NCI-H460 (cell line): ENCODE measurements at places on chromosomes 13 and 19. TPM values are rescaled to one million over a fixed set of nuclear protein-coding genes. Genes with fewer than 3 reads are reported as not detected.

Gene GPR12
- not detected in 2 replicates for total RNA-seq

Gene C19orf44
- 3.3 and 5.1 TPM in 2 replicates for total RNA-seq

Gene CYP2F1
- not detected in 2 replicates for total RNA-seq

Gene CYSLTR2
- total RNA-seq: not detected in 2 replicates

Gene PIN1
- 64.6 and 79.5 TPM in 2 replicates for total RNA-seq

Gene ATP5F1D
- total RNA-seq: 37.2 and 37.8 TPM in 2 replicates

Gene ACER1
- total RNA-seq: not detected in 2 replicates

Gene C1QTNF9
- not detected in 2 replicates for total RNA-seq

Gene TUBB4A
- total RNA-seq: 4.4 and 6.5 TPM in 2 replicates

Gene WASF3
- 5.6 and 5.8 TPM in 2 replicates for total RNA-seq

Gene KLK12
- not detected in 2 replicates for total RNA-seq

Gene NLRP9
- total RNA-seq: not detected in 2 replicates

Gene ZNF627
- total RNA-seq: 9.6 and 10.9 TPM in 2 replicates

Gene CD37
- total RNA-seq: not detected in 2 replicates

Gene FIZ1
- 3.6 and 5.0 TPM in 2 replicates for total RNA-seq

Gene C19orf85
- not detected in 2 replicates for total RNA-seq

Gene RDH8
- not detected in 2 replicates for total RNA-seq

GRCh38 chr13:33284031-33284430 is 1.5 kb downstream of the STARD13 start:
- DNase-seq: no peak

DNA sequence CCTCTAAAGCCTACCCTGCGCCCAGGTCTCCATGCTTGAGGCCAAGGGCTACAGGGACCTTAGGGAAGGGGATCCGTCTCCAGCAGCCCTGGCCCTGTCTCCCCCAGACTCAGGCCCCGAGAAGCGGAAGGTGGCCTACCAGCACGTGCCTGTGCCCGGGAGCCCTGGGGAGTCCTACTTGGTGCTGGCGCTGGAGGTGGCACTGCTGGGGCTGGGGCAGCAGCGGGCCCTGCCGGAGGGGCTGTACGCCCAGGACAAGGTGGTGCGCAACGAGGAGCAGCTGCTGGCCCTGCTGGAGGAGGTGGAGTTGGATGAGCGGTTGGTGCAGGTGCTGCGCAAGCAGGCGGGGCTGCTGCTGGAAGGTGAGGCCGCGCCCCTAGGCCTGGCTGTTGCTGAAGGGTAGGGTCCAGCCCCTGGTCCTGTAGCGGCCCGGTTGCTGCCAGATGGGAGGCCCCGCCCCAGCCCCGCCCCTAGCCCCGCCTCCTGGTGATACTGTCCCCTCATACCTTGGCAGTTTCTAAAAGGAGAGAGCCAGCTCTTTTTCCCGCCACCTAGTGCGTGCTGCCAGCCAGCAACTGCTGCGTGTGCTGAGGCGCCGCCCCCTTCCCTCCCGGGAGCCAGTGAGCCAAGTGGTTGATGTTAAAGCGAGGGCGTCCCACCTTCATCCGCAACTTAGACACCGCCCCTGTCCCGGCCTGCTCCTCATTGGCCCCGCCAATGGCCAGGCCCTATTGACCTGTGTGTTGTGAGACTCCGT is 22.6 kb downstream of the ZSWIM4 start:
- no peak for DNase-seq

DNA sequence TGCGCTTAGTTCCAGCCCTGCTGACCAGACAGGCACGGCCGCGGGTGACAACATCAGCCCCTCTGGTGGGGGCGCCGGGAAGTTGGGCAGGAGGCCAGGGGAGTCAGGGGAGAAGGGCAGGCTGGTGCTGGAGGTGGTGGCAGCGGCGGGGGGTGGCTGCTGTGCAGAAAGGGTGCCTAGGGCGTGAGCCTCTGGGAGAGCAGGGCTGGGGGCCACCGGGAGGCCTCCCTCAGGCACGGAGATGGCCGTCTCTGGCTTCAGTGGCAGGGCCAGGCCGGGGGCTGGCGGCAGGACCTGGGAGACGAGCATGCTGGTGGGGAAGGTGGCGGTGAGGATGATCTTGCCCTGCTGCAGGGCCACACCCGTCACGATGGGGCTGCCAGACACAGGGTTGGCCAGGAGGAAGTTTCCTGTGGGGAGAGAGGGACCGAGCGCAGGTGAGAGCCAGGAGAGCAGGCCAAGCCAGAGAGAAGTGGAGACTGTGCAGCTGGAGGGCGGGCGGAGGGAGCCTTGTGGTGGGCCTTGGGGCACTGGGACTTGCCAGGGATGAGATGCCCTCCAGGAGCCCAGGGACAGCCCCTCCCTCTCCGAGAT is 3.3 kb downstream of the SIX5 start:
- DNase-seq: no peak

GRCh38 chr13:62524061-62524460 is 1108.4 kb upstream of the PCDH20 start:
- DNase-seq: no peak

DNA sequence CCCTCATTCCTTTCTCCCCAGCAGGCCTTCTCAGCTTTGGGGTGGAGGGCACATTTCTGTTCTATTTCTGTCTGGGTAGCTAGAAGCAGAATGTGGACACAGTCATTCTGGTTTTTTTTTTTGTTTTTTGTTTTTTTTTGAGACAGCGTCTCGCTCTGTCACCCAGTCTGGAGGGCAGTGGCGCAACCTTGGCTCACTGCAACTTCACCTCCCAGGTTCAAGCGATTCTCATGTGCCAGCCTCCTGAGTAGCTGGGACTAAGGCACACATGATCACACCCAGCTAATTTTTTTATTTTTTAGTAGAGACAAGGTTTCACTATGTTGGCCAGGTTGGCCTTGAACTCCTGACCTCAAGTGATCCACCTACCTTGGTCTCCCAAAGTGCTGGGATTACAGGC is 20.3 kb downstream of the CLPTM1 start:
- DNase-seq: no peak

- no peak for DNase-seq
These were observed 4.8 kb downstream of the TPT1 start for GRCh38 chr13:45336025-45336800.

DNA sequence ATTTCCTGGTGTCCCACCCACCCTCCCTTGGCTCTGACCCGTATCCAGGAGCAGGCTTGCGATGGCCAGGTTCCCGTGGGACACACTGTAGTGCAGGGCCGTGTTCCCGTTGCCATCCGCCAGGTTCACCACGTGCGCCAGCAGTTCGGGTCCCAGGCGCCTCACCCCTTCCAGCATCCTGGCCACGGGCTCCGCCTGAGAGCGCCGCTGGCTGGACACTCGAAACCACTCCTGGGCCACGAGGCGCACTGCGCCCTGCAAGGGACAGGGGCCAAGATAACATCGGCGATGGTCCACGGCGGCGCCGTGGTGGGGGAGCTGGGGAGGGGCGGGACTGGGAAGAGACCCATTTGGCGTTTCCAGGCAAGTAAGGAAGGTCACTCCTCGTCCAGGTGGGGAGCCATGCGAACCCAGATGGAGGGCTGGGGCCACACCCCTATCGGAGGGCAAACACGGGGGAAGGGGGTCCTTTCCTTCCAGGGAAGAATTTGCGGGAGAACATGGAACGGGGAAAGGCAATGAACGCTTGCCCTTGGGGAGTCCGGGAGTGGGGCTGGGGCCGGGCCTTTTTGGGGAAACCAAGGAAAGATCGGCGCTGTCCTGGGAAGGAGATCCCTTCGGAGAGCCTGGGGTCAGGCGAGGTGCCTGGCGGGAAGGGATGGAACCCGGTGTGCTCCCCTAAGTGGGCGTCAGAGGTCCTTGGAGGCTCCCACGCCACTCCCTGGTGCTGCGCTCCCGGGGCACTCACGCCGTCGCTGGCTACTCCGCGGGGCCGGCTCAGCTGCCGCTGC is 9.9 kb downstream of the KANK3 start:
- no peak for DNase-seq

- no peak for DNase-seq
These were observed 76.0 kb downstream of the ZNF557 start for GRCh38 chr19:7145494-7145893.

- DNase-seq: peak; percentile 71
These were observed 4.7 kb upstream of the IRS2 start for GRCh38 chr13:109790942-109791605.

DNA sequence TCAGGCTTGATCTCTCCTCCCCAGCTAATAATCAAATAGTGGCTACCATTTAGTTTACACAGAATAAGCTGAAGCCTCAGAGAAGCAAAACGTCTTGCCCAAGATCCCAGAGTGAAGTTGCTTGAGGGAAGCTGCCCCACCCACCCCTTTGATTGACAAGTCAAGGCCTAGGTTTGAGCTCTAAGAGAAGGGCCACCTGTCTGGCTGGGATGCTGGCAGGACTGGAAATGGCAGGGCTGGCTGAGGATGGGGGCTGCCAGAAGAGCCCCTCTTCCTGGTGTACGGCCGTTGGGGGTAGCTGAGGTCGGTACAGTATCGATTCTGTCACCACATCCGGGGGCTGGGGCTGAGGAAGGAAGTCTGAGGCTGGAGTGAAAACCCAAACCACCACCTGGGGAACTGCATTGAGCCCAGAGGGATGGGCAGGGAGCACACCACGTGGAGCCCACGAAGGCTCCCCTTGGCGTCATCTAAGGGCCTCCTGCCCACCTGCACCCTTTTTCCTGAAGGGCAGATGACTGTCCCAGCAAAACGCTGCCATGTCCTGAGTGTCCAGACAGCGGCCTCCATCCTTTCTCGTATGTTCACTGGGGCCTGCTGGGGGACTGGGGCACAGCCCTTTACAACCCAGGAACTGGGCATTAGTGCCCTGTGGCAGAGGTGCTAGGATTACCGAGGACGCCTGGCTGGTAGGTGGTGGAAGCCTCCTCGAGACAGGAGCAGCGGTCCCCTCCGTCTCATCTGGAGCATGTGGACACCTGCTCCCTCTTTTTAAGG is 1.4 kb upstream of the PRKD2 start:
- no peak for DNase-seq

DNA sequence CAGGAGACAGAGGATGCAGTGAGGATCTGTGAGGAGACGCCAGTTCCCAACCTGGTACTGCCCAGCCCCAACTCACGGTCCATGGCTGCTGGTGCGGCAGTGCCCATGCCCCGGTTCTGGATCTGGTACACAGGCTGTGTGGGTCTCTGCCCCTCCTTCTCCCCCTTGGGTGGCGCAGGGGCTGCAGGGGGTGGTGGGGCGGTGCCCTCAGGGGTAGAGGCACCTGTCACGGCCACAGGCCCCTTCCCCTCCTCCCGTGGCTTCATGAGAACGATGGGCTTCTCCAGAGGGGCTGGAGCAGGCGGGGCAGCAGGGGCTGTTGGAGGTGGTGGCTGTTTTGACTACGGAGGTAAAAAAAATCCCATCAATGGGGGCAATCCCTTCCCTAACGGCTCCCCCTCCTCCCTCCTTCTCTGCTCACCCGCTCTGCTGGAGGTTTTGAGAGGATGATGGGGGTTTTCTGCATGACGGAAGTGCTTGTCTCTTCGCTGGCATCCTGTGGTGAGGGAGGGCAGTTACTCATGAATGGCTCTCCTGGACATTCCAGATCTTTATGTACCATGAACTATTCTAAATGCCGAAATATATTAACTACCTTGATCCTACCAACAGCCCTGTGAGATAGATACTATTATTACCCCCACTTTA is 7.1 kb downstream of the SMG9 start:
- DNase-seq: no peak

DNA sequence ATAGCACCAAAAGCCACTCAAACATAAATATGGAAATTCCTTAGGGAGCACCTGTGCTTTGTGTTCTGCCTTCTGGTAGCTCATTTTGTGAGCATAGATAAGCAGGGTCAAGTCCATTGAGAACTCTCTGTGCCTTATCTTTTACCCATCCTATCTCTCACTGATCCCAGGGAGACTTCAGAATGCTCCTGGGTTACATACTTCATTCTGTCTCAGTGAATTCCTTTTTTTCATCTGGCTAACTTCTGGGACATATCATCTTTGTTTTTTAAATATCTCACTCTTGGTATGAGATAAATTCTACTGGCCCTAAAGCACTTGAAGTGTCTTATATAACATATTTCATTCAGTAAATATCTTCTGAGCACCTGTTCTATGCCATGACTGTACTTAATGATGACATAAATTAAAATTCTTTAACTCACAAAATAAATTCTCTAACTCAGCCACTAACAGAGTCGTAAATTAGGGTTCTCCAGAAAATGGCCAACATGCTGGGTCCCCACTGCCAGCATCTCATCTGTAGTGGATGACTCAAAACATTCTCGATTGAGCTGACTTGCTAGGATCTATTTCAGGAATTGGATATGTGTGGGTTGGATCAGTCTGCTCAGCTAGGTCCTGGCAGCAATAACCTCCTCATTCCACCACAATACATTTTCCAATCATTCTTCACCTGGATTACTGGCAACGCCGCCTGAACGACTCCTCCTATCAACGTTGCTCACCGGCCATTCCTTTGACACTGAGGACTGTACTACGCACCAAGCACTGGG is 170.2 kb downstream of the FOXO1 start:
- no peak for DNase-seq

DNA sequence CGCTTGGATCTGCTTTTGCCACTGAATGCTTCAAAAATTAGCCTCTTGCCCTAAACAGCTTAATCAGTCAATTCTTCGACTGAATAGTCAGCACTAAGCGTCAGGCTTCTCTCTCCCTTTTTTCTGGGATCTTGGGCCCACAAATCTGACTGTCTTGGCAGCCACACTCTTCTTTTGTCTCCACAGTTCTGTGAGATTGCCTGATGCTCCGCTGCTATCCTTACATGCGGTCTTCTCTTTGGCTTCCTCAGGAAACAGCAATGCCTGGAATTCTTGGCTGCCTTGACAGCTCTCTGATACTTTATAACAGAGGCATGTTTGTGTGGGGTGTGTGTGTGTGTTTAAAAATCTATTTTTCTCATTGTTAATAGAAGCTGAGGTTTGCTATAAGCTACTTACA is 32.6 kb downstream of the ERCC5 start:
- DNase-seq: no peak

DNA sequence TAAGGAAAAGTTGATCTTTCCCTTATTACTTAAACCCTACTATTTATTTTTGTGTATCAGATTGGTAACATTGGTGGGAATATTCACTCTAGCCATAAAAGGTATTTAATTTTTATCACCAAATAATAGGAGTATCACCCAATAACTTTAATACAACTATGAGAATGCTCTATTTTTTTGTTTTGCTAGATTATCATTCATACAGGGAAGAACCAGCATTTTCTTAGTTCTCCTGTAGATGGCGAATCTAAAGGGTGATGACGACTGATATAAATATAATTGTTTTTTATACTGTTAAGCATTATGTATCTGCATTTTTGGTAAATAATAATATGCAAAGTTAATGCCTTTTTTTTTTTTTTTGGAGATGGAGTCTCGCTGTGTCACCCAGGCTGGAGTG is 7.9 kb upstream of the FRY start:
- DNase-seq: no peak

GRCh38 chr19:58345558-58345957 is 7.7 kb downstream of the A1BG start:
- DNase-seq: no peak

DNA sequence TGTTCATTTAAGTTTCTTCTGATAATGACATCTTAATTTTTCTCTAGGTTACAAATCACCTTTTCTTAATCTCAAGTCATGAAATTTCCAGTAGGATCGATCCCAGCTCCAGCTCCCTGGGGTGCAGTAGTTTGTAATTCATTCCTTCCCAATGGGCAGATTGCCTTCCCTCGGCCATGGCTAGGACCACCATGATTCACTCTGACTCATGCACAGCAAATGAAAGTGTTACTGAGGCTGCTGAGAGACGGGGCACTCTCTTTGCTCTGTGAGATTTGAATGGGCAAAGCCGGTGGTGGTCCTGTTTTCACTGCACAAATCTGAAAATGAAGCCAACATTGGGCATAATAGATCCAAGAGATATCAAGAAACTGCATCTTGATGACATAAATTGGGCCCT is 202.8 kb upstream of the IRS2 start:
- no peak for DNase-seq

- DNase-seq: no peak
These were observed 513.0 kb downstream of the IRS2 start for GRCh38 chr13:109273326-109273751.

- DNase-seq: no peak
These were observed 161.4 kb downstream of the EFNB2 start for GRCh38 chr13:106373989-106374572.
